Sigmoid colon (tissue), 7 donors: ENCODE measurements at places on chromosomes 3 and 15. TPM values are rescaled to one million over a fixed set of nuclear protein-coding genes. Genes with fewer than 3 reads are reported as not detected.

SHF gene
- total RNA-seq: 22.5 TPM

TRH gene
- not detected for total RNA-seq

GNL3 gene
- total RNA-seq: 22.4 TPM

CELF6 gene
- 3.1 TPM for total RNA-seq

LIPH gene
- not detected for total RNA-seq

PRSS50 gene
- 0.81 TPM for total RNA-seq

JMJD7 gene
- 13.6 TPM for total RNA-seq

PLSCR5 gene
- not detected for total RNA-seq

SLC30A4 gene
- 10.0 TPM for total RNA-seq

NXPE3 gene
- total RNA-seq: 15.8 TPM

NANOGP8 gene
- total RNA-seq: not detected

WDR53 gene
- total RNA-seq: 7.2 TPM

CSPG5 gene
- 1.4 TPM for total RNA-seq

CHAC1 gene
- 3.1 TPM for total RNA-seq

ZNF620 gene
- 3.6 TPM for total RNA-seq

RARB gene
- total RNA-seq: 13.0 TPM

AP3S2 gene
- 26.3 TPM for total RNA-seq

MTFMT gene
- 41.4 TPM for total RNA-seq

CCDC9B gene
- total RNA-seq: 43.9 TPM

MST1 gene
- total RNA-seq: 12.5 TPM

TIMP4 gene
- 17.6 TPM for total RNA-seq

SYNPR gene
- total RNA-seq: 0.16 TPM

PIERCE2 gene
- total RNA-seq: 0.81 TPM

TMEM108 gene
- total RNA-seq: 0.95 TPM

TJP1 gene
- 134 TPM for total RNA-seq

IRAK2 gene
- 3.6 TPM for total RNA-seq

SLC22A13 gene
- total RNA-seq: not detected

TMEM266 gene
- not detected for total RNA-seq

MYEF2 gene
- 54.8 TPM for total RNA-seq

TTLL13 gene
- not detected for total RNA-seq

TOMM70 gene
- 50.7 TPM for total RNA-seq

SPINK8 gene
- not detected for total RNA-seq

POLQ gene
- 0.16 TPM for total RNA-seq

LRRFIP2 gene
- 51.7 TPM for total RNA-seq

CD96 gene
- total RNA-seq: under 0.01 TPM

ZNF774 gene
- total RNA-seq: 1.5 TPM

CD200R1L gene
- not detected for total RNA-seq

GLT8D1 gene
- total RNA-seq: 47.4 TPM

CCDC13 gene
- 1.8 TPM for total RNA-seq

TUSC7 gene
- not detected for total RNA-seq

MNS1 gene
- 1.2 TPM for total RNA-seq

LRRC31 gene
- not detected for total RNA-seq

POPDC2 gene
- 157 TPM for total RNA-seq

ADAMTSL3 gene
- 40.7 TPM for total RNA-seq

SCAMP5 gene
- 1.3 TPM for total RNA-seq

ALG1L2 gene
- not detected for total RNA-seq

CHDH gene
- total RNA-seq: 1.8 TPM

GRK7 gene
- total RNA-seq: not detected

GOLGA8K gene
- total RNA-seq: 1.1 TPM

CNTN3 gene
- 4.1 TPM for total RNA-seq

MINDY4B gene
- total RNA-seq: not detected

ADAMTS7 gene
- 1.8 TPM for total RNA-seq

SI gene
- total RNA-seq: not detected

GPR149 gene
- total RNA-seq: not detected

SLC15A2 gene
- total RNA-seq: 0.82 TPM

LEKR1 gene
- total RNA-seq: not detected

GHSR gene
- not detected for total RNA-seq

PXYLP1 gene
- total RNA-seq: 9.2 TPM

TATDN2 gene
- total RNA-seq: 11.2 TPM
